CMK (cell line): ENCODE measurements at places on chromosomes 4 and X.

- no peak for DNase-seq
These were observed 25.9 kb upstream of the GUCY1A1 start for GRCh38 chr4:155640751-155641150.

- DNase-seq: no peak
These were observed 25.4 kb downstream of the CLCN5 start for GRCh38 chrX:49947781-49948180.

- DNase-seq: no peak
These were observed 47.9 kb downstream of the TRIM2 start for GRCh38 chr4:153252122-153252521.

GRCh38 chr4:88613417-88613875 is 21.2 kb downstream of the HERC3 start:
- DNase-seq: no peak

GRCh38 chr4:145920205-145920604 is 18.4 kb downstream of the ZNF827 start:
- no peak for DNase-seq

DNA sequence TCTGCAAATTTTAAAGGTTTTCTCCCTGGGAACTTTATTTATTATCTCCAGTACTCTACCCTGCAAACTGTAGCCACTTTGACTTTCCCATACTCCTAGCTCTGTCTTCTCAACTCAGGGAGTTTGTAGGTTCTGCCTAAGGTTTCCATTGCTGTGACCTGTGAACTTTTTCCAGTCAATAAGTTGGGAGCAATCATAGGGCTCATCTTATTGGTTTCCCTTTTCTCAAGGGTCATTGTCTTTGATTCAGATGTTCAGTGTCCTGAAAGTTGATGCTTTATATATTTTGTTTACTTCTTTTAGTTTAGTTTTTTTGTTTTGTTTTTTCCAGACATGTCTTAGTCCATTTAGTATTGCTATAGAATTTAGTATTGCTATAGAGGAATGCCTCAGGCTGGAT is 85.3 kb upstream of the NUDT6 start:
- DNase-seq: no peak

DNA sequence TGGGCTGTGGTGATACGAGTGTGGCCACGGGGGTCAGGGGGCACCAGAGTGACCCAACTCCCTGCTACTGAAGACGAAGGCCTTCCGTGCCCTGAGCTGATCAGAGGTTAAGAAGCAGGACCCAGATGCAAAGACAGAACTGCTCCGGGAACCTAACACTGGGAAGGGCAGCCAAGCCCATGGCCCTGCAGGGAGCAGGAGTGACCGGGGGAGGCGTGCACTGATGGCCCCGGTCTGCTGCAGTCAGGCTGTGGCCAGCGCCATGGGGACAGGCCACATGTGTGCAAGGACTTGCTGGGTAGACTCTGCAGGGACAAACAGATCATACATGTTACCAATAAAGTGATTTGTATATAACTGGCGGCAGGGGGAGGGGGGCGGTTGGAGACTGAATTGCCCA is 74.6 kb downstream of the ACOX3 start:
- no peak for DNase-seq

- DNase-seq: no peak
These were observed 15.0 kb downstream of the RPS4X start for GRCh38 chrX:72262077-72262476.

- no peak for DNase-seq
These were observed 117.9 kb upstream of the VEGFC start for GRCh38 chr4:176910646-176911045.

DNA sequence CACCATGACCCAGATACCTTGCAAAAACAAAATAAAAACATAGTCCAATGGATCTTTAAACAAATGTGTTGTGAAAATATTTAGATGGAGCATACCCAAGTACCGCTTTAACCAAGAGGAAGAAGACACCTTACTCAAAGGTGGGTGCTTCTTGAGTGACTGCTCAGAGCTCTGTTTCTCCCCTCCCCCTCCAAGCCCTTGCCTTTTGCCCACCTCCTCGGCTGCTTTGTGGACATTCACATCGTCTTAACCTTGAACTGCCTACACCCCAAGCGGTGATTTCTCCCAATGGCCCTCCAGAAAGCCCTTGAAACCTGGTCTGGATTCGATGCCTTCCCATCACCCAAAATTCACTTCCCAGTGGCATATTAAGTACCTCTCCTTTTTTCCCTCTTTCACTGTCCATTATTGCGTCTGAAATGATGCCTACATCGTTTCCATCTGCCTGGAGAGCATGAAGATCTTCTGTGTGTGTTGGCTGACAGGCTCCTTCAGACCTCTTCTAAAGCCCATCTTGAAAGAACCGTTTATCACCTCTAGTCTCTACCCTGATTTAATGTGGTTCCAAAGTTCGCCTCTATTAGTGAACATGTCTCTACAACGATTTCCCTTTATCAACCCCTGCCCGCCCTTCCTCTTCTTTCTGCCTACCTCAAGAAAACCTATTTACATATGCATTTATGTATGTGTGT is 968 bp downstream of the GPRIN3 start:
- no peak for DNase-seq
